ENCODE measurements at places on chromosomes 2 and 18.

- DNase-seq = no peak
Measured at GRCh38 chr2:58967736-58968135, 726.6 kb upstream of the FANCL start.

- no peak for DNase-seq
Measured at GRCh38 chr2:64846177-64846576, 143.0 kb upstream of the SLC1A4 start.

- no peak for DNase-seq
Measured at GRCh38 chr18:29164020-29164706, 987.2 kb upstream of the CDH2 start.

DNA sequence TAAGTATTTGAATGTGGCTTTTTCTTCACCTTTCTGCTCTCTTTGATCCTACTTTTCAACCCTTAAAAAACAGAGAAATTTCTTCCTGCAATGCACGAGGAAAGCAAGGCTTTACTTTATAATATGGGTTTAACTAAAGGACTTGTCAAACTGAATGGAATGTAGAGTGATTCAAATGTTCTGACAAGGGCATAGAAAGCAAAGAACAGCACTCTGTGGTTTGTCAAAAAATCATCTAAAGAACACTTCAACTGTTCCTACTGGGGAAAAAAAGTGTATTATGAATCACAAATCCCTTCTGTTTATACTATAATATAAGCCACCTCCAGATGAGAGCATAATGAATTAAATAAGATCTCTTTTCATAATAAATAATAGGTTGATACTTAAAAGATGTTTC lies 45.0 kb upstream of the RIT2 start:
- DNase-seq = no peak

DNA sequence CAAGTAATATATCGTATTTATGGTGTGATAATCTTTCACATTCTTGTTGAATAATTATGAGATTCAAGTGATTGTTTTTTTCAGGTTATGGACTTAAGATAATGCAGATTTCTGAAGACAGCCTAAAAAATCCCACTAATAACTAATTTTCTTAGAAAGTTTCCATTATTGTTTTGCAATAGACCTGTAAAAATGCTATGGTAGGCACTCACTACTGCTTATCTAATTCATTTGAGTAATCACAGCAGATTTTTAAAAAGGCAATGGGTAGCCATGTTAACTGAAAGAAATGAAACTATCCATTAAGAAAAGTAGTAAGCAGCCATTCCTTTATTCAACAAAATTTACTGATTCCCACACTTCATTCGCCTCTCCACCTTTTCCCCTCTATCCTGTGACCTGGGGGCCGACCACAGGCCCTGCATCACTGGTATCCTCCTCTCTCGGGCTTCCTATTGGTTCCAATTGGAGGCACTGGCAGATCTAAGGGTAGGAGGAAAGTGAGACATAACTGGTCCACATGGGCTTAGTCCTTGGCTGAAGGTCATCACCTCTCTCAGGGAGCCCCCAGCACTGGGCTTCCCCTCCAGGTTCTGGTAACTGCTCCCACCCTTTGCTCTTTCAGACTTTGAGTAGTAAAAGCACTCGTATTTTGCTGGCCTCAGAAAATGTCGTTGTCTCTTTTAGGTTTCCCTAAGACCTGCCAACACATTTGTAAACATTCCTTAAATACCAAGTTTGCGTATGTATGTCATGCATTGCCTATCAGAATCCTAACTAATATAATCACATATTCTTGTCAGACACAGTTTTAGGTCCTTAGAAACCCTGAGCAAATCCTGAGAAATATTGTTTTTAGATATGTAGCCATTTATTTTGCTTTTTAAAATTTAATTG lies 18.5 kb downstream of the RBMS1 start:
- DNase-seq = no peak

DNA sequence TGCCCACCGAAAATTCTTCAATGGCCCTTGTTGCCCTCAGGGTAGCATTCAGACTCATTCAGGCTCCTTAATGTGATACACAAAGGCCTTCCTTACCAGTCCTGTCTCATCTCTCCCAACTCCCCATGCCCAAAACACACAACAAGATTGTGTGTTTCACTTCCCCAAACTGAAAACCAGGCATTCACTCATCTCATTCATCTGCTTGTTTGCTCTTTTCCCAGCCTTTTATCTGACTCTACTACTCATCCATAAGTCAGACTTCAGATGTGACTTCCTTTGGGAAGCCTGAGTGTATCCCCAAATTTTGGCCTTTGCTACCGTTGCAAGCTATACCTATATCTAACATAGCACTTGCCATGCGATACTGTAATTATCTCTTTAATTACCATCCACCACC lies 9.7 kb upstream of the SLC39A10 start:
- DNase-seq = no peak

- no peak for DNase-seq
Measured at GRCh38 chr2:196535742-196536141, 103.8 kb upstream of the CCDC150 start.

DNA sequence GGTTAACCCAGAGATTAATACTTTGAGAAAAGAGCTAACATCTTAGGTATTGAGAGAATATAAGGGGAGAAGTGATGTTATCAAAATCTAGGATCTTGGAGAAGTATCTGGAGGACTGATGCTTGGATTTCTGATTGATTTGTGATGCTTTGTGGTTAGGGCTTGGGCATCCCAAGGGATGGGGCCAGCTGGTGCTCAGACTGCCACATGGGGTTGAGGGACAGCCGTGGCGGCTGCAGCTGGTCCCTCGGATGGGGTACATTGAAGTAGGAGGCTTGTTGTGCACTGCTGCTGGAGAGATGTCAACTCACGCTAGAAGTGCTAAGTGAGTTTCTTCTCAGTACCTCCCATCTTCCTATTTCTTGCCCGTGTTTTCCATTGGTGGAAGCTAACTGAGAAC lies 22.4 kb downstream of the HRH4 start:
- DNase-seq = no peak

DNA sequence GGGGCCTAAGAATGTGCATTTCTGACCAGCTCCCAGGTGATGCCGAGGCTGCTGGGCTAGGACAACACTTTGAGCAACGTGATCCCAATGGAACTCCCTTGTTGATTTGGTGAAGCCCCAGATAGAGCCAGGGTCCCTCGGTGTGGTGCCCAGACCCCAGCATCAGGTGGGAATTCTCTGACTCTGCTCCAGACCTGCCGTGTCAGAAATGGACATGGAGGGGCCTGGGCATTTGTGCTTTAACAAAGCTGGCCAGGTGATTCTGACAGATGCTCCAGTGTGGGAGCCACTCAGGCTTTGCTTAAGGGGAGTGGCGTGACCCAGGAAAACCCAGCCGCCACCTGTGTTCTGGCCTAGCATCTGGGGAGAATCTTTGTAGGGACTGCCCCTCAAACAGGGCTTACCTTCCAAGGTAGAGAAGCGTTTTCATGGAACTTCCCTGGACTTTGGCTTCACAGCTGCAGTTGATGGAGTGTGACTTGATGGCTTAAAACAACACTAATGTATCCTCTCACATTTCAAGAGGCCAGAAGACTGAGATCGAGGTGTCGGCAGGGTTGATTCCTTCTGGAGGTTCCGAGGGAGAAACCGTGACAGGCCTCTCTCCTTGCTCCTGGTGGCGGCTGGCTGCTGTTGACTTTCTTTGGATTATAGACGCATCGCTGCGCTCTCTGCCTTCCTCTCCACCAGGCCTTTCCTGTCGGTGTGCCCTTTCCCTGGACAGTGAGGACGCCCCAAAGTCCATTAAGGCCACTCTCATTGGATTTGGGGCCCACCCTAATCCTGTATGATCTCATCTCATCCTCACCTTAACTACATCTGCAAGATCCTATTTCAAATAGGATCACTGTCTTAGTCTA lies 57.0 kb upstream of the HDAC4 start:
- no peak for DNase-seq

GRCh38 chr18:45566025-45566740 lies 49.1 kb upstream of the SLC14A2 start:
- no peak for DNase-seq

Data from activated CD8-positive, alpha-beta memory T cell treated with anti-CD3 and anti-CD28 coated beads for 1 hour (primary cell).